Sigmoid colon (tissue), 7 donors: ENCODE measurements at places on chromosomes 11 and 22. TPM values are rescaled to one million over a fixed set of nuclear protein-coding genes. Genes with fewer than 3 reads are reported as not detected.
A peak's percentile ranks its signal among the peaks of the same experiment; 100 is the strongest.

DNA sequence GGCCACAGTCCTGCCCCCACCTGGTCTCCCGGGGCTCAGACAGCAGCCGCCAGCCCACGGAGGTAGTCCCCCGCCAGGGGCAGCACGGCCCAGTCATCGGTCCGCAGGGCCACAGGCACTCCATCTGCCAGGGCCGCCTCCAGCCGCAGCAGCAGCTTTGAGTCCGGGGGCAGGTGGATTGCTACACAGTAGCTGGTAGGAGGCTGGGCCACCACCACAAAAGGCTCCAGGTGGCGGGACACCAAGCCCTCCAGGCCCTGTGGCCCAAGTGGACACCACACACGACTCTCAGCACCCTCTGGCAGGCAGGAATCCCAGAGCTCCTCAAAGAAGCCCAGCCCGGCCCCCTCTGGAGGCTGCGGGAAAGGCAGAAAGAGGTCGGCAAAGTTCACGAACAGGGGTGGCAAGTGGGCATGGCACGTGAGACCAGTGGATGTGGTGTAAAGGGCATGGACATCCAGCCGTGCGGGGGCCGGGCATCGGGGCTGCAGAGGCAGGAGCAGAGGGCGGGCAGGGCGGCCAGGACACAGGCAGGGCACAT, 2.9 kb downstream of the AP5B1 start:
- no peaks in the 10 kb centered on the region for H3K27me3 ChIP-seq
- peaks cover 17% of the 10 kb centered on the region for H3K4me1 ChIP-seq
- no peak overlapping the region for H3K4me3 ChIP-seq

GRCh38 chr11:66728693-66729385, at the start of gene SPTBN2:
SPTBN2 (minus strand) TSS chr11:66729216; CDS start chr11:66721240, 7,976 bp downstream.
- H3K27me3 ChIP-seq: peaks cover 27% of the 10 kb centered on the region
- H3K4me3 ChIP-seq: peak within 1 kb of the TSS; percentile 56
- DNase-seq: peak; percentile 60
- H3K36me3 ChIP-seq: no peaks in the 10 kb centered on the region

Gene P4HA3
- total RNA-seq: 11.9 TPM

GRCh38 chr11:6841694-6842093, 3.8 kb upstream of the OR10A5 start:
- no peak overlapping the region for H3K4me3 ChIP-seq
- no peak for DNase-seq
- H3K27me3 ChIP-seq: no peaks in the 10 kb centered on the region
- H3K27ac ChIP-seq: no peak overlapping the region
- no peaks in the 10 kb centered on the region for H3K4me1 ChIP-seq
